ENCODE measurements at places on chromosomes 1 and 21.

- DNase-seq, result no peak
Measured at GRCh38 chr1:41673806-41674205, 189.3 kb upstream of the EDN2 start.

GRCh38 chr1:160491017-160491416 lies 32.0 kb downstream of the SLAMF6 start:
- no peak for DNase-seq

GRCh38 chr1:70090141-70090540 lies 115.2 kb downstream of the LRRC40 start:
- no peak for DNase-seq

- DNase-seq, result no peak
Measured at GRCh38 chr1:7388488-7389185, 382.5 kb upstream of the VAMP3 start.

DNA sequence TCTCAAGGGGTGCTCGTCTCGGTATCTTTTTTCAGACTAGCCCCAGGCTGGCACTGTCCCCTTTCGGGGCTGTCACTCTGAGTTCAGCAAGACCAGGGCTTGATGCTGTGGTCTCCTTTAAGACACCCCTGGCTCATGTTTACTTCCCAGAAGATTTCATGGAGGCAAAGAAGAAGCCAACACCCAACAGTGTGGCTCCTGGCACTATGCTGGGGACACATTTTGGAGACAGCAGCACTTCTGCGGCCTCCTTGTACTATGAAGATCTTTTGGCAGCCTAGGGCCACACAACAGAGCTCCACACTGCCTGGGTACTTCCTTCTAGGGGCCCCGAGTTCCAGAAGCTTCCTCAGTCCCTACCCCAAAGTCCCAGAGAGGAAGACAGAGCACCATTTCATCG lies 24.6 kb downstream of the ECE1 start:
- DNase-seq, result no peak

DNA sequence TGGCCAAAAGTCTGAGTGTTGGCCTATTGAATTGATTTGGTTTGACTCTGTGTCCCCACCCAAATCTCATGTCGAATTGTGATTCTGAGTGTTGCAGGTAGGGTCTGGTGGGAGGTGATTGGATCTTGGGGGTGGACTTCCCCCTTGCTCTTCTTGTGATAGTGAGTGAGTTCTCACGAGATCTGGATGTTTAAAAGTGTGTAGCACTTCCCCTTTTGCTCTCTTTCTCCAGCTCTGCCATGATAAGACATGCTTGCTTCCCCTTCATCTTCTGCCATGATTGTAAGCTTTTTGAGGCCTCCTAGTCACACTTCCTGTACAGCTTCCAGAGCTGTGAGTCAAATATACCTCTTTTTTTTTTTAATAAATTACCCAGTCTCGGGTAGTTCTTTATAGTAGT lies 297.1 kb upstream of the ZRANB2 start:
- DNase-seq, result no peak

DNA sequence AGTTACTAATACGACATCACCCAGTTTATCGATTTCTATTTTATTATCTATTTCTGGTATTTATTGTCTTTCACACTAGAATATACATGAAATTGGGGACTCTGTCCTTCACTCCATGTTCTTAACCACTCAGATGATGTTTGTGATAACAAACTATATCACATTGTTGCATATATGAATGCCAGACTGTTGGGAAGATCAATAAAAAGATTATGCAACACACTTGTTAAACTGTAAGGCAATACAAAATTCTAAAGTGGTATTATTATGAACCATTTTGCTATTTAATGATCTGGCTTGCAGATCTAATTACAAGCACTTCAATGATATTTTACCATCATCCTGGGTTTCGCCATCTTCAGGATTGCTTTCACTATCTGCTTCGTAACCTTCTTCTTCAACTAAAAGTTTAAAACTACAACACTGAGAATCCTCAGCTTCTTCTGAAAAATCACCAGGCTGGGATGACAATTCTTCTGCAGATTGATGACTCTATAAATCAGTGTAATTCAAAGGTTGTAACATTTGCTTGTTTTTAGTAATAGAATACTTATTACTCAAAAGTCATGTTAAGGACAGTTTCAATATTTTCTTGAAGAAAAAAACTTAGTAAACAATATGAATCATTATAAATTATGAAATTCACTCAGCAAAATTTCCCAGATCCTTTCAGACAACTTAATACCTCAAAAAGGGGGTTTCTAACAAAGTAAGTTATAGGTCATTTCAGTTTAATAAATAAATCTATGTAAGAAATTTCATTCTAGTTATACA lies 63.9 kb downstream of the LYST start:
- no peak for DNase-seq

- no peak for DNase-seq
Measured at GRCh38 chr1:65493802-65494201, 73.3 kb downstream of the LEPR start.

DNA sequence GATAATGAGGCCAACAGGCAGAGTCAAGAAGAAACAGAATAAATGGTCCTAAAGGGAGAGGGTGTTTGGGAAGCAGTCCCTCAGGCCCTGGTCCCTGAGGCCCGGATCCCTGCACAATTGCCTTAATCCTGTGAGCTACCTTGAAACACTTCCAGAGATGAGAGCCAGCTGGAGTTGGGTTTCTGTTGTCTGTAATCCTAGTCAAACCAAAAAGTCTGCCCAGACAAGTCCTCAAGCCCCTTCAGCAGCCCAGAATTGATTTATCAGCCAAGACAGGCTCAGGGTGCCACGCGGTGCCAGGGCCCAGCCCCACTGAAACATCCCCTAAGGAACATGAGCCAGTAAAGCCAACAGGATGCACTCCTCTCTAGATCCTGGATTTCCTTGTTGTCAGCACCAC lies 16.4 kb upstream of the CLSTN1 start:
- no peak for DNase-seq

- no peak for DNase-seq
Measured at GRCh38 chr1:208820580-208821212, 576.5 kb upstream of the PLXNA2 start.

DNA sequence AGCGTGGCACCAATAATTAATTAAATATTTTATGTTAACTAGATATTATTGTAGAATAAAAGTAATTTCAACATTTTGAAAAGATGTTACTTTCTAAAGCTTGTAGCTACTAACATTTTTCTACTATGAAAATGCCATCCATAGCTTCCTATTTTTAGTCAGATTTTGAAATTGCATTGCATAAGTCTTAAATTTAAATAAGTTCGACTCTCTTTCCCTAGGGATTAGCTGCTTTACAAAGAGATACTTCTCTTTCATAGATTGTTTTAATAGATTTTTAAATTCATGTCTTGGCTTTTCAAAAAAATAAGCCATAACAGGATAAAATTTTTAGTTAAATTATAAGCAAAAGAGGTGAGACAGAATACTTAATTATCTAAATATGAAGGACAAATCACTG lies 1279.6 kb downstream of the KCNT2 start:
- no peak for DNase-seq

DNA sequence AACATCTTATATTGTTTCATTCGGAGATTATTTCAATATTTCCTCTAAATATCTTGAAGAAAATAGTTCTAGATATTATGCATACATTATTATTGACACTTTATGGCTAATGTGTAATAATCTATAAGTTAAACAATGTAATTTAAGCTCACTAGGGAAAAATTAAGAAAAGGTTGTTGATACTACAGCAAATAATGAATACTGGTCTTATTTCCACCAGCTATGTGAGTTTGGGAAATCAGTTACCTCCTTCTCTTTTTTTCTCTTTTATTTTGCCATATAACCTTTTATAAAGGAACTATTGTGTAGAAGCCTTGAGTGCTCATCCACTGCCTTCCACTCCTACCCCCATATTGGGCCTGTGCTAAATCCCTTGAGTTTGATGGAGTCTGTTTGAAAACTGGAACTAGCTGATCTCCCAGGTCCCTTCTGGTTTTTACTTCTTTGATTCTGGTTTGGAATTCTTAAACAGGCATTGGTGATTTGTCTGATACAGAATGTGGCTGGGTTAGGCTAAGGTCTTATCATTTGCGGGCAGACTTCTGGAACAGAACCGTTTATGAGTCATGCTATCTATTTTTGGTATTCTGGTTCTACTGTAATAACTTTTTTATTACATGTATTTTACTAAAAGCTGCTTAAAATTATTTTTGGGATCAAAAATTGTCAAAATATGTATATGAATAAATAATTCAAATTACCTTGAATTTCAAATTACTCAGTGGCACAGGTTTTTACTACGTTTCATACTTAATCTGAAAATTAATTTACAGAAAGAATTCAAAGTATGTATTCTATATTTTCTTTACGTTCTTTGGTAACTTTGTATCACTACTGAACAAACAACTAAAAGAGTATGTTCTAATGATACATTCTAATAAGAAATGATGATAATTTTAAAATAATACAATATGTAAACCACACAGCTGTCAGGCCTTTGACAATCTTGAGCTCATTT lies 5.0 kb upstream of the CDC14A start:
- DNase-seq, result no peak

DNA sequence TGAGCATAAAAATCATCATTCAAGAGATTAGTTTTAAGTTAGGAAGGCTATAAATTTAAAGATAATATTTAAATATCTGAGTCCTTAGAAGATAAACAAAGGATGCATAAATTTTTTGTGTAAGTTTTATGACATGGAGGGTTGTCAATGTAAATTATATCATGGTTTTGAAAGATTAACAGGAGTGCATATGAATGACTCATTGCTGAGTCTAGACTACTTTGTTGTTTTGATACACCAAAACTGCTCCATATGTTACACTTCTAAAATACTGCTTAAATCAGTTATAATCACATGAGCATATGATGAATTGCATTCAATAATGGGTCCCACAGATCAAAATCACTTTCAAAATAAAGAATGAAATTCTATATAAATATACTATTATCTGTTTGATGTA lies 312.5 kb downstream of the KCNT2 start:
- no peak for DNase-seq

DNA sequence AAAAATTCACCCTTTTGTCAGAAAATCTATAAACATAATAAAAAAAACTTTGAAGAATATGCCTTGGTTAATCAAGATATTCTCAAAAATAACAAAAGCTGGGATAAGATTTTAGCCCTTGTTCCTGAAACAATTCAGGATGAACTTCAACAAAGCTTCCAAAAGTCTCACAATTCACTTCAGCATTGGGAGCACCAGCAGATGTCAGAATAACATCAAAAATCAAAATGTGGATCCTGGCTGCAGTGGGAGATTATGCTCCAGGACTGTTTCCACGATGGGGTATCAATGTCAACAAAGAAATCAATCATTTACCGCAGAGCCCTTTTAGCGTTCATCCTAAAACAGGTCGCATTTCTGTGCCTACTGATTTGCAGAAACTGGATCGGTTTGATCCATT lies 35.2 kb downstream of the ZNF670 start:
- no peak for DNase-seq
